ENCODE measurements at places on chromosomes 12 and 14. TPM values are rescaled to one million over a fixed set of nuclear protein-coding genes. Genes with fewer than 3 reads are reported as not detected.

The TMEM132D gene
- not detected for total RNA-seq

GRCh38 chr12:105352052-105352451, 21.6 kb downstream of the C12orf75 start:
- no peaks in the 10 kb centered on the region for H3K27me3 ChIP-seq
- no peaks in the 10 kb centered on the region for H3K36me3 ChIP-seq
- no peak overlapping the region for H3K27ac ChIP-seq
- no peaks in the 10 kb centered on the region for H3K4me1 ChIP-seq
- no peak overlapping the region for H3K4me3 ChIP-seq

DNA sequence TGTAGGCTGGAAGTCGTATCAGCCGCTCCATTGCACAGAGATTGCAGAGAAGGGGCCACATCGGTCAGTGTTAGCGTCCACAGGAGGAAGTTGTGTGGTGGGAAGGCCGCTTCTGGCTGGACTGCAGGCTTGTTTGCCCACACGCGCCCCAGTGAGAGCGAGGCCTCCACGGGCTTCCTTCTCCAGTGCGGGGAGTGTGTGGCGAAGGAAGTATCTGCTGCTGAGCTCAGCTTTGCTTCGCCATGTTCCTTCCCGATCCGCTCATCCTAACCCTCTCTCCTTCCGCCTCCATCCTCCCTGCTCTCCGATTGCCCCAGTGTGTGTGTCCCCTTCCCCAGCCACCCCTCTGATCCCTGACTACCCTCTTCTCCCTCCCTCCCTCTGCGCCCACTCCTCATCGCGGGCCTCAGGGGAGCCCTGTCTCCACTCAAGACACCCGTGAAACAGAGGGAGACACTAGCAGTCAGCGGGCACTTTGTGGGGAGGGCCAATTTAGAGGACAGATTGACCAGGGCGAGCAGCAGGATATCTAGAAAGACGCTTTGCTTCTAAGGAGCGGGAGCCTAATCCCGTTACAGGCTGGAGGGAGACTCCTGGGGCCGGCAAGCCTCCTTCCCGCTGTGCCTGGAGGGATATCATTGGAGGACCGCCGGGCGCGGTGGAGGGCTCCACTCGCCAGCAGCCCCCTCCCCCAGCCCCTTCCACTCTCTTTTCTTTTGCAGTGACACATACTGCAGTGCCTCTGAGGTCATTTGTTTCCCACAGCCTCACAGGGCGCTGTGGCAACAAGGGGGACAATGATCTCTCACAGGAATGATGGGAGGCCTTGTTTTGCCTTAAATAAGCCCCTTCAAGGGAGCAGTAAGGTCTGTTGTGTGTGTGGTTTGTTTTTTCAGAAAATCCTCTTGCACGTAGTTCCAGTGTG, 428.8 kb downstream of the ZFP36L1 start:
- no peaks in the 10 kb centered on the region for H3K36me3 ChIP-seq
- peak overlapping the region; percentile 83 for H3K27ac ChIP-seq
- no peaks in the 10 kb centered on the region for H3K27me3 ChIP-seq
- no peaks in the 10 kb centered on the region for H3K4me1 ChIP-seq

DNA sequence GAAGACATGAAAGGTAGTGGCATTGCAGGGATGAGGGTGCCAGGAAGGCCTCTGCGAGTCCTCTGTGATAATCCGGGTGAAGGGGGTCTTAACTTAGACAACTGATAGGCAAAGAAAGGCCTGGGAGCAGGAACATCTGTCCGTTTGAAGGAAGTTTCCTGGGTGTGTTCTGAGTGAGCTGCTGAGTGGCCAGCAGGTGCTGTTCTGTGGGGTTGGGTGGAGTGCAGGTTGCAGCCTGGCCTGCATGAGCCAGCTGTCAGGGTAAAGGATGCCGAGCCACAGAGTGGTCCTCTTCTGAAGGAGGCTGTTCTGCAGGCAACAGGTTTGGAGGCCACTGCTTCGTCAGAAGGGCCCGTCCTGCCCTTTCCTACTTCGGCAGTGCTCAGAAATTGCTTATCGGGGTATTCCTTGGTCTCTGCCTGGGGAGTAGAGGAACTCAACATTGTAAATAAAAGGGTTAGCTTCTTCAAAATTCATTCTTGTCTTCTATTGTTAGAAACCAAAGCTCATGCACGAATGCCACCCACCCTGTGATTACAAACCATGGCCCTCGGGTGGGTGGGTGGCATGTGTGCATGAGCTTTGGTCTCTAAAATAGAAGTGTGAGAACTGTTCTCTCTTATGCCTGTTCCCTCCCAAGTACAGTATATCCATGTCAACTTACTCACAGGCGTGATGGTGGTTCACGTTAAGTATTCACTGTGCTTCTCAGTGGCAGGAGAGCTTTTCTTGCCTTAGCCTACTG, 118.9 kb downstream of the CHST11 start:
- no peak for DNase-seq
- H3K27ac ChIP-seq = no peak overlapping the region
- no peaks in the 10 kb centered on the region for H3K4me1 ChIP-seq
- H3K36me3 ChIP-seq = no peaks in the 10 kb centered on the region
- no peaks in the 10 kb centered on the region for H3K27me3 ChIP-seq

DNA sequence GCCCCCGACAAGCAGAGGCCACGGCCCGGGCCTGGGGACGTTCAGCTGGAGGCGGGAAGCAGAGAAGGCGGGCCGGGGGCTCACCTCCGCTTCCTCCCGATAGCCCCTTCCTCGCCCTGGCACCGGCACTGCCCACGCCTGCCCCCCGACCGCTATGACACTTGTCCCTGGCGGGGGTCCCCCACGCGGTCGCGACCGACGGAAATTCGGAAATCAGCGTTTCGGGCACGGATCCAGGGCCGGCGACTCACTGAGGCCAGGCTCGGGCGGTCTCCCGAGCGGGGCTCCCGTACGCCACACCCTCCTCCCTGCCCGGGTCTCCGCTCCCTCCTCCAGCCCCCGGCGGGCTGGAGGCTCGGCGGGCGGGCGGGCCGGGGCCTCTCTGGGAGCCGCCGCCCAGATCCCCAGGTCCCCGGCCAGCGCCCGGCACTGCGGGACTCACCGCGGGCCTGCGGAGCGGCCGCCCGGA, 581 bp downstream of the PITPNM2 start:
- no peak for DNase-seq
- H3K27me3 ChIP-seq = no peaks in the 10 kb centered on the region
- no peaks in the 10 kb centered on the region for H3K36me3 ChIP-seq
- peak overlapping the region; percentile 74 for H3K4me3 ChIP-seq
- H3K4me1 ChIP-seq = no peaks in the 10 kb centered on the region

All from breast epithelium (tissue), 4 donors.